ENCODE measurements at places on chromosomes 7 and 10.

GRCh38 chr10:33410096-33410859 lies 75.8 kb upstream of the NRP1 start:
- DNase-seq: no peak

- DNase-seq: no peak
Measured at GRCh38 chr7:117857718-117858117, 15.5 kb downstream of the CTTNBP2 start.

- DNase-seq: no peak
Measured at GRCh38 chr7:22267930-22268615, 88.9 kb downstream of the RAPGEF5 start.

GRCh38 chr7:8762803-8763202 lies 329.4 kb downstream of the NXPH1 start:
- no peak for DNase-seq

DNA sequence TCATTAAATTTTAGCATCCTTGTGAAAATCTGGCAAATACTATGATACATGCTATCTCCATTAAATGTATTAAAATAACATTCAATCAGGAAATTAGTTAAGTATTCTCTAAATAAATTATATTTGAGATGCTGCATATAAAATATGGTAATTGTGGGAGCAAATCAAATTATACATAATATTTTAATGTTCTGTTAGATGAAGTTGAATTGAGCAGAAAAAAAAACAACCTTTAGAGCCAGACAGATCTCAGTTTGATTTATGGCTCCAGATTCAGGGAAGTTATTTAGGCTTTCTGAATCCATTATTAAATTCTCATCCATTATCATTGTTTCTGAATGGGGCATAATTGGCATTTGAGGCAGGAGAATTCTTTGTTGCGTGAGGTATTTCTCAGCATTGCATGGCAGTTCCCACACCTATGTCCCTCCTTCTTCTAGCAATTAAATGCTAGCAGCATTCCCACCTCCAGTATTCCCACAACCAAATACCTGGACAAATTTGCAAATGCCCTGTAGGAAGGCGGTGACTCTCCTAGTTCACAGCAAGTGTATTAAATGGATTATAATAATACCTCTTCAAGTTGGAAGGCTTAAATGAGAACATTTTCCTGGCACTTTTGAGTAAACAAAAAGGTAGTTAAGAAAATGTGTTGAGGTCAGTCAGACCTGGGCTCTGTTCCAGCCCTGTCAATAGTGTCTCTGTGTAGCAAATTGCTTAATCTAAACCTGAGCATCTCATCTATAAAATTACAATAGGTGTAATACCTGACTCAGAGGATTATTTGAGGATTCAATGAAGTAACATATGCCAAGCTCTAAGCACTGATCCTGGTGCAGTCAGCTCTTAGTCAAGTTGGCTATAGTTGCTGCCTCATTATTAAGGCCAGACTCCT lies 108.9 kb downstream of the RNLS start:
- no peak for DNase-seq

- DNase-seq: no peak
Measured at GRCh38 chr10:29554660-29555059, 80.1 kb downstream of the SVIL start.

- no peak for DNase-seq
Measured at GRCh38 chr10:24680647-24681524, 42.8 kb downstream of the ARHGAP21 start.

DNA sequence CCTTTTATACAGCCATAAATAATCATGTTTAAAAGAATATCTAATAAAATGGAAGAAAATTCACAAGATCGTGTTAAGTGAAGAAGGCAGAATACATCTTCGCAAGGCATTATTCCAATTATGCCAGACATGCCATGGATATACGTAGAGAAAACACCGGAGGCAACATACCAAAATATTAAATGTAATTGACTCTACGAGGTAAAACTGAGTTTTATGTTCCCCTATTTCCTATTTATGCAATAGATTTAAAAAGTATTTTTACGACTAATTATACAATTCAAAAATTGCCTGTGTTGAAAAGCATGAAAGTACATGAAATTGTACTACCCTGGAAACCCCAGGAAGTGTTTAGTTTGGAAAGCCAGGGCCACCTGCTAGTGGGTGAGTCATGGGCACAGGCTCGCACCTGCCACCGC lies 936 bp upstream of the REPIN1 start:
- DNase-seq: no peak

GRCh38 chr7:81684514-81685269 lies 85.2 kb downstream of the HGF start:
- DNase-seq: peak; percentile 71

- no peak for DNase-seq
Measured at GRCh38 chr10:133275684-133276092, 980 bp downstream of the ADAM8 start.

GRCh38 chr10:77287647-77288120 lies 349.9 kb downstream of the KCNMA1 start:
- DNase-seq: no peak

DNA sequence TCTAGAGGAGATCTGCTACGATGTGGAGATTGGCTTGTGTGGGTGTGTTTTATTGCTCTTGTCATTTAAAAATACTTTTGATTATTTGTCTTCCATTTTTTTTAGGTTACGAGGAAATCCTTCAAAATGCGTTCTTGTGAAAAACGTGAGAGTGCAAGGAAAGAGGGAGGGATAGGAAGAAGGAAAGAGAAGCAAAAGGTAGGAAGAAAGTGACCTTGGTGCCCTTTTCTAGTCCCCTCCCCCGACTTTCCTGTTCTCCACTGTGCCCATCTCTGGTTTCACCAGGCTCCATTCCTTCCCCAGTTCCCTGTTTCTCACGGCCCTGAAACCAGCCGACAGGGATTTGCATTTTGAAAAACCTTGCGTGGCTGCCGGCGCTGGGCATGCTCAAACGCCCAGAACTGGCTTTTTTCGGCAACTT lies 506 bp upstream of the GNAI1 start:
- DNase-seq: no peak

DNA sequence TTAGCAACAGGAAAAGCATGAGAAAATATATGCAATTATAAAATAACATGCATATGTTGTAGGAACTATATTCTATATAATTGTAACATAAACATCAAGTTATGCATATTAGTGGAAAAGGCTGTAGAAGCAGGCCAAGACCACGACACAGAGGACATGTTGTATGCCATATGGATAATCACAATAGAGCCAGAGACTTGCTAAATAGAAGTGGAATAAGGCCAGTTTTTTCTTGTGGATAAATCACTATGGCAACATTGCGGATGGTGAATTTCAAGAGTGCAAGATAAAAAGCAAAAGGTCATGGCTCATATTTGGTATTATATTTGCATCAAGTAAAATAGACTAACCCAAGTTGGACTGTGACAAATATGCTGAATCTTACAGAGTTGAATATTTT lies 93.0 kb downstream of the PCDH15 start:
- DNase-seq: no peak

DNA sequence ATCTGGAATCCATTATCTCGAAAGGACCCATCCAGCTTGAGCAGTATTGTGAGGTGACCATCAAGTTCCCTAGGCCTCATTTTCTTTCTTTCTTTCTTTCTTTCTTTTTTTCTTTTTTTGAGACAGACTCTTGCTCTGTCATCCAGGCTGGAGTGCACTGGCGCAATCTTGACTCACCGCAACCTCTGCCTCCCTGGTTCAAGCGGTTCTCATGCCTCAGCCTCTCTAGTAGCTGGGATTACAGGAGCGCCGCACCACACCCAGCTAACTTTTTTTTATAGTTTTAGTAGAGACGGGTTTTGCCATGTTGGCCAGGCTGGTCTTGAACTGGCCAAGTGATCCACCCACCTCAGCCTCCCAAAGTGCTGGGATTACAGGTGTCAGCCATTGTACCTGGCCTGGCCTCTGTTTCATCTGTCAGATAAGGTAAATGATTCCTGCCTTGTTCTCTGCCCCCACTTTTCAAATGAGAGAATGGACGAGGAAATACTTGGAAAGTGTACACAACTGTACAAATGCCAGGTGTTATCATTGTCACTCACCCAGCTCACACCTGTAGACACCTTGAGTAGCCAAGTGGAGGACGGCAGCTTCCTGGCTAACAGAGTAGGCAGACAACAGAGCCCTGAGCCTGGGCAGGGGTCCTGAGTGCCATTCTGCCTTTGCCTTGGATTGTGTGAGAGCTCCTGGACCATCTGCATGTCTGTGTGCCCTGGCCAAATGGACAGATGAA lies 54.1 kb downstream of the HK1 start:
- DNase-seq: no peak

GRCh38 chr10:117514971-117515370 lies 27.6 kb upstream of the EMX2 start:
- DNase-seq: no peak

DNA sequence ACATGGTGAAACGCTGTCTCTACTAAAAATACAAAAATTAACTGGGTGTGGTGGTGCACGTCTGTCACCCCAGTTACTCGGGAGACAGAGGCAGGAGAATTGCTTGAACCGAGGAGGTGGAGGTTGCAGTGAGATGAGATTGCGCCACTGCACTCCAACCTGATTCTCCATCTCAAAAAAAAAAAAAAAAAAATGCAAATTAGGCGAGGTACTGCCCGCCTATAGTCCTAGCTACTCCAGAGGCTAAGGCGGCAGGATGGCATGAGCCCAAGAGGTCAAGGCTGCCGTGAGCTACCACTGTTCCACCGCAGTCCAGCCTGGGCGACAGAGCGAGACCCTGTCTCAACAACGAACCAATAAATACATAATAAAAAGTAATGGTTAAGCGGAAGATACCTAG lies 1.1 kb upstream of the EIF4H start:
- DNase-seq: no peak

DNA sequence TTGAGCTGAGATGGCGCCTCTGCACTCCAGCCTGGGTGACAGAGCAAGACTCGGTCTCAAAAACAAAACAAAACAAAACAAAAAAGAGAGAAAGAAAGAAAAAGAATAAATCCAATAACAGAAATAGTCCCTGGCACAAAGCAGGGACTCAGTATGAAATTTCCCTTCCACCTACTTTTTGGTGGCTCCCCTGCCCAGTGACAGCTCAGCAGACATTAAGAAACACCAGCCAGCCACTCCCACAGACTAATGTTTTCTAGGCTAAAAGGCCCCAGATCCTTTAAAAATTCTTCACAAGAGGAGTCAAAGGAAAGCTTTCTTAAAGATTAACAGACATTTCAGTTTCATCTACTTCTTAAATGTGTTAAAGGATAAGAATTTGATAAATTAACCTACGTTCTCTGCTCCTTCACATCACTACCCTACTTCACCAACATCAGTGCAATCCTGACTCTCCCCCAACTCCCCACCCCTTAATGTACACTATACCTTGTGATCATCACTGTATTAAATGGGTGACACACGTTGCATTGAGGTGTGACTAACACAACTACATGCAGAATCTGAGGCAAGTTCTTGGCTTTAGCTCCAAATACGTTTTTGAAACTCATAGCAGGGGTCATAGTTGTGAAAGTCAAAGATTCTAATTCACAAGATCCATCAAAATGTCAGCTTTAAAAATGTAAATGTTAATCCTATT lies 114.5 kb upstream of the CAV2 start:
- DNase-seq: no peak

DNA sequence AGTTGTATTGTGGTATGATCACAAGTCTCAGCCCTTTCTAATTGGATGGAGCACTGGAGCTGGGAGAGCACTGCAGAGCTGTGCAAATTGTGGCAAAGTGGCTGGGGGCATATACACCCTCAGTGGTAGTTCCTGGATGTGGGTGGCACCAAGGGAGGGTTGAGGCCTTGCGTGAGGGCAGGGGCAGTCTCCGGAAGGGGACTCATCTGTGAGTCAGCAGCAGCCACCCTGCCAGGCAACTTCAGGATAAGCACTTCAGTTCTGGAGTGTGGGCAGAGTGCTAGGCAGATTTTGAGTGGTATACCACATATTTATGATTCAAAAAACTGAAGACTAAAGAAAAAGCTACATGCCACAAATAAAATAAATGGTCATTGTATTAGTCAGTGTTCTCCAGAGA lies 210.5 kb downstream of the ETV1 start:
- DNase-seq: no peak

DNA sequence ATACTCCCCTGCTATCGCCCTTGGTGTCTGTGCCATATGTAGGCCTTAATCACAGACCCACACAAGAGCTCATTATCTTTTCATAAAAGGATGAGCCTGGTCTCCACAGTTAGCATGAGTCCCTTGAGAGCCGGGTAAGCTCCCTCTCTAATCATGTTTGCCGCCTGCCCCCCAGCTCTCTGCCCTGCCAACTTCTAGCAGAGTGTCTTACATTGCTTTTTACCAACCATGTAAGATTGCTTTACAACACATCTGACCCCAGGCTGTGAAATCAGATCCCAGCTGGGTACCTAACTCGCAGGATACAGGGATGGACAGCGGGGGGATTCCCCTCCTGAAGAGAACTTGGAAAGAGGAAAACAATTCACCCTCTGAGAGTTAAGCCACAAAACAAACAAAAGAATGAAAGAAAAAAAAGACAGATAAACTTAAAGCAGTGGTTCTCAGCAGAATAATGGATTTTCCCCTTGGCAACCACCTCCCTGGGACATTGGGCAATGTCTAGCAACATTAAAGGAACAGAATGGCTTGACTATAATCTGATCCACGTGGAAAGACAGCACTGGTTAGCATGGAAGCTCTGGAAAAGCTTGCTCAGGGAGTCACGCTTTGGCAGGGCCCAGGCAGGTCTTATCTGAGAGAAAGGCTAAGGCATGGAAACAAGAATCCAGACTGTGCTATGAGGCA lies 39.4 kb upstream of the ATOH7 start:
- no peak for DNase-seq

DNA sequence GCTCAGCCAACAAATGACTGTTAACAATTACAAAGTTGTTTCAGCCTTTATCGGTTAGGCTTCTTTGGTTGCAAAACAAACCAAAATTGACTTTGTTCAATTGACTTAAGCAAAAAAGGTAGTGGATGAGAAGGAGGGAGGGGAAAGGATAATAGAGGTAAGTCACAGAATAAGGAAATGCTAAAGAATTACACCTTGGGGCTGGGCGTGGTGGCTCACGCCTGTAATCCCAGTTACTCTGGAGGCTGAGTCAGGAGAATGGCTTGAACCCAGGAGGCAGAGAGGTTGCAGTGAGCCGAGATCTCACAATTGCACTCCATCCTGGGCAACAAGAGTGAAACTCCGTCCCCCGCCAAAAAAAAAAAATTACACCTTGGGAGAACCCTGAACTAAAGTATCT lies 41.4 kb downstream of the AHCYL2 start:
- DNase-seq: no peak

DNA sequence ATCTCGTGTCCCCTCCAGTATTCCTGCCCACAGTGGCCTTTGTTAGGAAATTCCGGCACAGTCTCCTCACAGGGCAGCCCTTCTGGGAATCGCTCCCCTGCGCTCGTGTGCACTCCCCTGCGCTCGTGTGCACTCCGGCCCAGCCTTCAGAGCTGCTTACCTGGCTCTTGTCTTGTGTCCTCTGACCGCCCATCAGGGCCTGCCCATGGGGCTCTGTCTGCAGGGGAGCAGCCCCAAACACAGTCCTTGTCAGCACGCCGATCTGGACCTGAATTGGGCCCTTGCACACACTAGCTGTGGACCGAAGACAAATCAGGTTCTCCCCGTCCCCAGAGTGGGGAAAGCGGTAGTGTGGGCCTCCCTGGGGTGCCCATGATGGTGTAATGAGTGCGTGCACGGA lies 179.4 kb downstream of the CUX1 start:
- DNase-seq: no peak

- DNase-seq: no peak
Measured at GRCh38 chr7:96337519-96337918, 15.6 kb upstream of the SLC25A13 start.

- DNase-seq: no peak
Measured at GRCh38 chr10:90983914-90984549, 63.1 kb upstream of the ANKRD1 start.

GRCh38 chr7:22121702-22122474 lies 176.2 kb upstream of the CDCA7L start:
- DNase-seq: no peak

GRCh38 chr7:78020874-78021249 lies 222.3 kb downstream of the PHTF2 start:
- no peak for DNase-seq

All from SIG-M5 (cell line).